ENCODE measurements at places on chromosomes 12 and 14.

DNA sequence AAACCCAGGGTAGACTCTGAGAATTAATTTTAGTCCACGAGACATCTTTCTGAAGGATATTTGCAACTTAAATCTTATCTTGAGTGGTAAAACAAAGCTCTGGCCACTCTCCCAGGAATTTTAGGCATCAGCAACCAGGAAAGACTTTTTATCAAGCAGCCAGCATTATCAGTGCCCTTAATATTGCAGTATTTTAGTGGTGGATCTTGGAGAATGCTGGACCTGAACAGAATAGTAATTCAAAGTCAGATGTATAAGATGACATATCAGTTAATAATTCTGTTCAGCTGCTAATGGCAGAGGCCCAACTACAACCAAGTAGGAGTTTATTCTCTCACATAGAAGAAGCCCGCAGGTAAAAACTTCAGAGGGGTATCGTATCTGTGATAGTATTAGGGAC lies 59.0 kb upstream of the CRY1 start:
- no peak for DNase-seq

DNA sequence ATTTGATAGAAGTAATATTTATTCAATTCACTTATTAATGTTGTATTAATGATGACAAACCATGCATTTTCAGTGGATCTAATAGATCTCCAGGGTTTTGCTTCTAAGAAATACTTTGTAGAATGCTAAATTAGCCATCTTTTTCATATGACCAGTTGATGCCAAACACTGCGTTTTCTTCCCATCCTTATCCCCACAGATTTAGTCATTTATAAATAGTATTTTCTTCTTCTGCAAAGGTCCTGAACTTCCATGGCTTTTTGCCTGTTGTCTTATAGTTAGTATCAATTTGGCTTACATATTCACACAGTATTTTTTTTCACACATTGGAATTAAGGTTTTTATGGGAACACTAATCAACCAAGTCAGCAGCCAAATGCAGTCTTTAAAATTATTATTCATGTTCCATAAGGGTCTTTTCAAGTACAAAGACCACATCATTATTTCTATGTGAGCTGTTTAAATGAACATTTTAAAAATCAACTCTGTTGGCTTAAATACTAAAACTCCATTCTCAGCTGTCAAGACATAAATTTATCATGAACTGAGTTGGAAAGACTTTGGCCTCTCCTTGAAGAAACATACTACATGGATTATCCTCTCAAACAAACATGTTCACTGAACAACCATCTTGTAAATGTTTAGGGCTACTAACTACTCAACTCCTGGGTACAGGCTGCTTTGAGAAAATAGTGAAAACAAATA lies 1278.4 kb upstream of the FLRT2 start:
- DNase-seq: no peak

DNA sequence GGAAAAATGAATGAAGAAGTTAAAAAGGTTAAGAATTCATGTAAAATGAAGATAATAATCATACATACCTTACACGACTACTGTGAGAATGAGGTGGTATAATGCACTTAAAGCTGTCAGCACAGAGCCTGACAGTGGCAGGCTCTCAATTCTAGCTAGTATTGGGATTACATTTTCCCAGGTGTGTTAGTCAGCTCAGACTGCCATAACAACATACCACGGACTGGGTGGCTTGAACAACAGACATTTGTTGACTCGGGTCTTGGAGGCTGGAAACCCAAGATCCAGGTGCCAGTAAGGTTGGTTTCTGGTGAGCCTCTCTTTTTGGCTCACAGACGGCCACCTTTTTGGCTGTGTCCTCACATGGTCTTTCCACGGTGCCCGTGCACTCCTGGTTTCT lies 167.8 kb downstream of the CHST11 start:
- no peak for DNase-seq

DNA sequence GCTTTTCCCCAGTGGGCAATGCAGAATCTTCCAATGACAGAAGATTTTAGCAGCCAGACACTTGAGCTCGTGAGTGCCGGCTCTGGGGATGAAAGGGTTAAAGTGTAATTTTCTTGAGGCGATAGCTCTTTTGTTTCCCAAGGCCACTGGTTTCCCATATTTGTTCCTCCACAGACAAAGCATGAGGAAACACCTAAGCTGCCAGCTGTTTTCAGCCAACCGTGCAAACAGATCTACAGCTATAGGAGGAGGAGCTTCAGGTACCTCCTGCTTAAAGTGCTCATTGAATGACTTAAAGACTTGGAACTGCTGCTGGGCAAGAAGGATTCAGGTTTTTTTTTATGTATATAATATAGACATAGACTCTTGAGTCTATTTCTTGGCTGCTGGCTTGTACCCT lies 1311.5 kb downstream of the TMEM121 start:
- DNase-seq: no peak

- DNase-seq: no peak
Observed at GRCh38 chr14:61132894-61133293, 148.2 kb downstream of the TMEM30B start.

- no peak for DNase-seq
Observed at GRCh38 chr14:20278414-20278813, 27.3 kb downstream of the TTC5 start.

GRCh38 chr12:53670308-53670707 lies 5.6 kb downstream of the ATP5MC2 start:
- no peak for DNase-seq

GRCh38 chr12:546265-546919 lies 86.7 kb downstream of the B4GALNT3 start:
- DNase-seq: no peak

DNA sequence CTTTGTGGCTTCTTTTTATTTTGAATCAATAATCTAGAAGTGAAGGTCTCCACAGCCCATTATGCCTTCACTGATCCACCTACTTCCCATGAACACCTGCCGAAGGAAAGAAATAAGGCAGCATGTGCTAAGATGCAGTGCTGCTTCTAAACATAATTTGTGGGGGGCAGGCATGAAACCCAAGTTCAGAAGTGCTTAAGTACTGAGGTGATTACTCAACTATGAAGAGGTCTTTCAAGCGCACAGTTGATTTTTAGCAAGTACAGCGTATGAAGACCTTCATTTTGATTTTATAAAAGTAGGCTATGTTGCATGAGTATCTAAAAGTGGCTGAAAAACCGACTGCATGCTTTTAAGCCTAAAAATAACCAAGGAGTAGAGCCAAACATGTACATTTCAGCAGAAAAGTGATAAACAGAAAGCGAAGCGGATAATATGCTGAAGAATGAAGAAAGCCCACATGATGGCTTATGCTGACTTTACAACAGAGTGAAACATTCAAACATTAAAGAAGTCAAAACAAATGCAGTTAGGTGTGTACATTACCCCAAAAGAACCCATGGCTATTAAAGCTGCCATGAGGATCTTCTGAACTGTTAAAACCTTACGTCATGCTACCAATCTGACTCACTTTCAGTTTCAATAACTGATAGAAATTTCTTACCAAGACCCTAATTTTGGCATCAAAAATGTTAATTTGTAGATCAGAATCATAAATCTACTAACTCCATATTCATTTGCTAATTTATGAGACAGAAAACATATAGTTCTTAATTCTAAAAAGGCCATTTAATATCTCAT lies 29.3 kb downstream of the KICS2 start:
- DNase-seq: no peak

GRCh38 chr12:25550186-25550585 lies 2.9 kb downstream of the LMNTD1 start:
- no peak for DNase-seq

DNA sequence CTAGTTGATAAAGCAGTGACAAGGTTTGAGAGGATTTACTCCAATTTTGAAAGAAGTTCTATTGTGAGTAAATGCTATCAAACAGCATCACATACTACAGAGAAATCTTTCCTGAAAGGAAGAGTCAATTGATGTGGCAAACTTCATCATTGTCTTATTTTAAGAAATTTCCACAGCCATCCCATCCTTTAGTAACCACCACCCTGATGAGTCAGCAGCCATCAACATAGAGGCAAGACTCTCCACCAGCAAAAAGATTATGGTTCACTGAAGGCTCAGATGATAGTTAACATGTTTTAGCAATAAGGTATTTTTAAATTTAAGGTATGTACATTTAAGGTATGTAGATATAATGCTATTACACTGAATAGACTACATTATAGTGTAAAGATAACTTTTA lies 122.1 kb upstream of the ARHGAP5 start:
- no peak for DNase-seq

- DNase-seq: no peak
Observed at GRCh38 chr12:93979189-93979588, 169.2 kb upstream of the PLXNC1 start.

GRCh38 chr12:128600886-128601285 lies 222.9 kb downstream of the SLC15A4 start:
- no peak for DNase-seq

- no peak for DNase-seq
Observed at GRCh38 chr14:54349713-54350112, 47.1 kb upstream of the CDKN3 start.
